ENCODE measurements at places on chromosomes 12 and 14.
A peak's percentile ranks its signal among the peaks of the same experiment; 100 is the strongest.

DNA sequence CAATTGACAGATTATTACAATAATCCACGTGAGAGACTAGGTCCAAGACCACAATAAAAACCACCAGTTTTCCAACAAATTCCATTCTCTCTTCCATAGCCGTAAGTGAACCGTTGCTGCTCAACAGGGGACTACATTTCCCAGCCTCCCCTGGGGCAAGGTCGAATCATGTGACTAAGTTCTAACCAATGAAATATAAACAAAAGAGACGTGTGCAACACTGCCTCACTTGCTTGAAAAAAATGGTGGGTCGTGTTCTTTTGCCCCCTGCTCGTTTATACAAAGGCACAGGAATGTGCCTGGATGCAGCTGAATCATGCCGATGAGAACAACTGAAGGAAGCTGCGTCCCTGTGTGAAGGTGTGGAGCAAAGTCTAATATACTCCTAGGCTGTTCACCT lies 51.1 kb downstream of the HSPB8 start:
- H3K4me3 ChIP-seq = no peak overlapping the region
- H3K4me1 ChIP-seq = no peaks in the 10 kb centered on the region
- DNase-seq = no peak
- H3K27me3 ChIP-seq = peaks cover 7% of the 10 kb centered on the region
- H3K27ac ChIP-seq = no peak overlapping the region

DNA sequence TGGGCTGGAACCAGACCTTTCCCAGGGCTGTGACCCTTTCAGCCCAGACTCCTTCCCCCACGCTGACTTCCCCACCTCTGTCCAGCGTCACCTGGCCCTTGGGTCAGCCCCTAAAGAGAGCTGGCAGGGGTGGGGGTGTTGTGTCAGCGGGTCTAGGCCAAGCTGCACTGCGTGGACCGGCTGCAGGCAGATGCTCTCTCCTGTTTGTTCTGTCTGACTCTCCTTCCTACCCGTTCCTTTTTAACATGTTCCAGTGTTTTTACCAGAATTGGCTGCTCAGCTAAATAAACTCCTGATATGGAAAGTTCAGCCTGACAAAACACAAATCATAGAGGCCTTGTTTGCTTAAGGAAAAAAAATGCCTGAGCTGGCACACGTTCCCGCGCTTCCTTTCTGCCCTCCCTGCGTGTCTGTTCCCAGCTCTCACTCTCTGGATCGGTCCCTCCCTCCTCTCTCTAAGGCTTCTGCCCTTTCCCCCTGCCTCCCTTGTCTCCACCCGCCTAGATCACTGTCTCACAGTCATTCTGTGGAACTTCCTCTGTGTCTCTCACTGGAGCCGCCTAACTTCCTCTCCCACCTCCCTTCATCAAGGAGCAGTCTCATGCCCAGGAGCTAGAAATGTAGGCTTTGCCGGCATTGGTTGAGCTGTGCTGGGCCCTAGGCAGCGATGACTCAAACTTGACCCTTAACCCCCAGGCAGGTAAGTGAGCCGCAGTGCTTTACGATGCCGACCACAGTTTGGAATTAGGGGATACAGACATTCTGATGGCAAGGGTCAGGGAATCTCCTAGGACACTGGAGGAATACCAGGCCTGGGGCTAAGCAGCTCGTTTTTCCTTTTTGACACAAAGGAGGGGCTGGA lies 15.5 kb upstream of the MLXIP start:
- peak overlapping the region; percentile 83 for H3K27ac ChIP-seq
- peaks cover 37% of the 10 kb centered on the region for H3K4me1 ChIP-seq
- no peak for DNase-seq

DNA sequence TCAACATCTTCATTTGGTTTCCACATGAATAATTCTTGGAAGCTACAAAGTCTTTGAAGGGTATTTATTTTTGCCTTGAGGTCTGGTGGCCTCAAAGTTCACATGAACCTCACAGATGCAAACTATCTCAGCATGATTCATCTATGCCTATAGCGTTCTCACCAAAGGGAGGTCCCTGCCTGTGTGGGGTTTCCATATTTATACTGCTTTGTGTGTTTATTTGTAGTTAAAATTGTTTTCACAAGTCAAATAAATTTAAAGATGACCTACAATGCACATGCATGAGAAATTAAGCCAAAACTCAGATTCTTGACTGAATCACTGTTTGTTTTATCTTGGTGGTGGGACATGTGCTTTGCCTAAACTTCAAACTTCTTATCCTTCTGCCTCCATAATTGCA lies 176.7 kb downstream of the PPM1H start:
- H3K4me3 ChIP-seq = no peak overlapping the region
- H3K27ac ChIP-seq = no peak overlapping the region
- H3K36me3 ChIP-seq = no peaks in the 10 kb centered on the region
- H3K27me3 ChIP-seq = no peaks in the 10 kb centered on the region
- H3K4me1 ChIP-seq = no peaks in the 10 kb centered on the region

- H3K4me1 ChIP-seq = 0 out of 2 replicates have a peak, but pooled peaks cover 5% of the 10 kb centered on the region
- peaks cover 19% of the 10 kb centered on the region for H3K36me3 ChIP-seq
- no peaks in the 10 kb centered on the region for H3K27me3 ChIP-seq
- no peak for DNase-seq
- H3K4me3 ChIP-seq = no peak overlapping the region
- no peak overlapping the region for H3K27ac ChIP-seq
These were observed 13.5 kb downstream of the GPR84 start for GRCh38 chr12:54350743-54351142.

DNA sequence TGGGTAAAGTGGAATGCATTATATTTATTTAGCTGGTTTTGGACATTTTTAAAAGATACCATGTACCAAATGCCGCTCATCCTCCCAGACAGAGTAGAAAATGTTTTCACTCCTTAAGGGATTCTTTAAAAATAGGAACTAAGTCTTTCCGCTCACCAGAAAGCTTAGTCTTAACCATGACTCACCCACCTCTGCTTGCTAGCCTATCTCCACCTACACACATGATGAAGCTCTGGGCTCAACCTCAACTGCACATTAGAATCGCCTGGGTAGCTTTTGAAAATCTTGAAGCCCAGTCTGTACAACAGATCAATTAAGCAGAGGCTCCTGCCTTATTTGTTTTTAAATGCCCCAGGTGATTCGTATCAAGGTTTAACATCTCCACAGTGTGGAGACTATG lies 260.5 kb downstream of the NEDD1 start:
- H3K27me3 ChIP-seq = no peaks in the 10 kb centered on the region
- H3K27ac ChIP-seq = no peak overlapping the region
- no peaks in the 10 kb centered on the region for H3K36me3 ChIP-seq

- no peaks in the 10 kb centered on the region for H3K4me1 ChIP-seq
- H3K36me3 ChIP-seq = peaks cover 4% of the 10 kb centered on the region
- H3K27ac ChIP-seq = no peak overlapping the region
- no peak for DNase-seq
- no peaks in the 10 kb centered on the region for H3K27me3 ChIP-seq
These were observed 45.6 kb downstream of the SPTLC2 start for GRCh38 chr14:77570706-77571268.

- no peak overlapping the region for H3K4me3 ChIP-seq
- DNase-seq = no peak
- H3K27ac ChIP-seq = no peak overlapping the region
- peaks cover 1% of the 10 kb centered on the region for H3K27me3 ChIP-seq
- H3K36me3 ChIP-seq = no peaks in the 10 kb centered on the region
- no peaks in the 10 kb centered on the region for H3K4me1 ChIP-seq
These were observed 55.0 kb downstream of the RIMBP2 start for GRCh38 chr12:130661059-130661458.

DNA sequence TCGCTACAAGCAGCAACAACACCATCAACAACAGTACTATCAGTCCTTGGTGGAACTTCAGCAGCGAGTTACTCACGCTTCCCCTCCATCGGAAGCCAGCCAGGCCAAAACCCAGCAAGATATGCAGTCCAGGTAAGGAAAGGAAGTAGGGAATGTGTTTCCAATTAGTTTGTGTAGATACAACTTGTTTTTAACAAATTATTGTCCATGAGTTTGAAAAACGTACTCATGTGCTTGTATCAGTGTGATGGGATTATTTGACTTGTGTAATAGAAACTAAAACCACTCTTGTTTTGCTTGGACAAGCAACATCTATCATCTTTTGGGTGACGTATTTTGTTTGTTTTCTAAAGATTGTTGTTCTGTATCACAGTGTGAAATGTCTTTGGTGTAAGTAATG lies 137.9 kb downstream of the NAV3 start:
- no peak overlapping the region for H3K4me3 ChIP-seq
- H3K27me3 ChIP-seq = no peaks in the 10 kb centered on the region
- DNase-seq = no peak

GRCh38 chr12:120101182-120101581 lies 15.4 kb downstream of the RAB35 start:
- H3K27ac ChIP-seq = no peak overlapping the region
- H3K36me3 ChIP-seq = no peaks in the 10 kb centered on the region
- no peaks in the 10 kb centered on the region for H3K4me1 ChIP-seq
- no peaks in the 10 kb centered on the region for H3K27me3 ChIP-seq
- no peak overlapping the region for H3K4me3 ChIP-seq

- H3K36me3 ChIP-seq = no peaks in the 10 kb centered on the region
- no peak overlapping the region for H3K27ac ChIP-seq
- peak; percentile 47 for DNase-seq
- no peaks in the 10 kb centered on the region for H3K27me3 ChIP-seq
- H3K4me1 ChIP-seq = no peaks in the 10 kb centered on the region
These were observed 90.5 kb upstream of the FOXN3 start for GRCh38 chr14:89507521-89507920.

DNA sequence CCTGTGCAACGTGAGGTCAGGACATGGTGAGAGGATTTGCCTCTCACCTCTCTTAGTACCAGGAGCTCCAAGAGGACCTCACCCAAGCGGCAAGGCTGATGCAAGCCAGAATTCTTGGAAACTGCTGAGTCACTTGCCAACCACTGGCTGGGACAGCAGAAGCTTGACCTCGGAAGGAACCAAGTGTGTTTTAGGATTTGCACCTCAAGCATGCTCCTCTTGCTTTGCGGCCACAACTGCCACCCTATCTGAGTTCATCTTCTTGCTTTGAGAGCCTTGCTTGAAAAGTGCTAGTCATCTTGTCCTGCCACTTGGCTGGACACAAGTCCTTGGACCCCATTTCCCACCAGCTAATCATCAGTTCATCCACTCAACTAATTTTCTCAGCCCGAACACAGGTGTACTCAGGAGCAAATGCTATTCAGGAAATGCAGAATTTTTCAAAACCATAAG lies 195.8 kb downstream of the SLC25A21 start:
- H3K27me3 ChIP-seq = no peaks in the 10 kb centered on the region
- H3K36me3 ChIP-seq = no peaks in the 10 kb centered on the region
- no peaks in the 10 kb centered on the region for H3K4me1 ChIP-seq
- no peak overlapping the region for H3K4me3 ChIP-seq
- no peak for DNase-seq

GRCh38 chr12:28574746-28575592 lies 384.7 kb downstream of the CCDC91 start:
- H3K27ac ChIP-seq = no peak overlapping the region
- DNase-seq = no peak
- no peaks in the 10 kb centered on the region for H3K36me3 ChIP-seq
- no peaks in the 10 kb centered on the region for H3K27me3 ChIP-seq
- H3K4me1 ChIP-seq = no peaks in the 10 kb centered on the region
- H3K4me3 ChIP-seq = no peak overlapping the region

- H3K4me3 ChIP-seq = no peak overlapping the region
- DNase-seq = no peak
- no peak overlapping the region for H3K27ac ChIP-seq
- no peaks in the 10 kb centered on the region for H3K27me3 ChIP-seq
- H3K36me3 ChIP-seq = no peaks in the 10 kb centered on the region
These were observed 363.1 kb upstream of the OR4E1 start for GRCh38 chr14:22036541-22037239.

GRCh38 chr14:64391113-64391725 lies 3.1 kb downstream of the MTHFD1 start:
- no peak for DNase-seq
- H3K36me3 ChIP-seq = no peaks in the 10 kb centered on the region
- H3K27ac ChIP-seq = no peak overlapping the region
- H3K27me3 ChIP-seq = no peaks in the 10 kb centered on the region
- peaks cover 3% of the 10 kb centered on the region for H3K4me1 ChIP-seq

DNA sequence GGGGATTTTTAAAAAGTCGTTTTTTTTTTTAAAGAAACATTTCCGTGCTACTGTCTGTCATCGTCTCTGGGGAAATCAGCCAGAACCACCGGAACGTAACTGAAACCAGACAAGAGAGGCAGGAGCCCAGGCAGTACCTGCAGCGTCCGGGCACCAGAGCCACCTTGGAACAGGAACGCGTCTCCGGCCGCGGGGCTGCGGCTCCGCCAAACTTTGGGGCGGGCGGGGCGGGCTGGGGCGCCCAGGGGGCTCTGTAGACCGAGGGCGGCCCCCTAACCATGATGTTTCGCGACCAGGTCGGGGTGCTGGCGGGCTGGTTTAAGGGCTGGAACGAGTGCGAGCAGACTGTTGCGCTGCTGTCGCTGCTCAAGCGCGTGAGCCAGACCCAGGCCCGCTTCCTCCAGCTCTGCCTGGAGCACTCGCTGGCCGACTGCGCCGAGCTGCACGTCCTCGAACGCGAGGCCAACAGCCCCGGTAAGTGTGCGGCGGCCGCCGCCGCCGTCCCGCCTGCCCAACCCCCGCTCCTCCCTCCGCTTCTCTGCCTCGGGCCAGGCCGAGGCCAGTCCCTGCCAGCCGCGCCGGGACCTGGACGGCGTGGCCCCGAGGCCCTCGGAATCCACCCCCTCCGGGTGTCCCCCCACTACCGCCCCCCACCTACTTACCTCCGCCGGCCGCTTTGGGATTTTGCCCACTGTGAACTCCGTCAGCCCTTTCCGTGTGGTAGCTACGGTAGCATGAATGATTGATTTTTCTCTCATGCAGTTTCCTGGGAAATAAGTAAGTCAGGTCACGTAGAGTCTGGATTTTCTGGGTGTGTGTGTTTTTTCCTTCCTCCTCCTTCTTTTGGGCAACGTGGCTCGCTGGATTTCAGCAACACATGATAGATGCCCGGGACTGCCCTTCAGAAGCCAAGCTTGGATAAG lies 972 bp downstream of the SAMD4A start:
- H3K4me3 ChIP-seq = peak overlapping the region; percentile 79
- H3K4me1 ChIP-seq = peaks cover 22% of the 10 kb centered on the region
- no peak for DNase-seq
- H3K27me3 ChIP-seq = no peaks in the 10 kb centered on the region

- H3K4me1 ChIP-seq = peaks cover 5% of the 10 kb centered on the region
- H3K27ac ChIP-seq = no peak overlapping the region
- no peak overlapping the region for H3K4me3 ChIP-seq
- H3K27me3 ChIP-seq = no peaks in the 10 kb centered on the region
- no peak for DNase-seq
These were observed 7.1 kb downstream of the ETV6 start for GRCh38 chr12:11656550-11656949.

- no peaks in the 10 kb centered on the region for H3K4me1 ChIP-seq
- H3K4me3 ChIP-seq = no peak overlapping the region
- H3K27ac ChIP-seq = no peak overlapping the region
These were observed 39.8 kb downstream of the C12orf42 start for GRCh38 chr12:103456006-103456405.

- H3K27me3 ChIP-seq = no peaks in the 10 kb centered on the region
- no peaks in the 10 kb centered on the region for H3K4me1 ChIP-seq
- no peak within 1 kb of the TSS for H3K27ac ChIP-seq
- peak within 1 kb of the TSS; percentile 75 for H3K4me3 ChIP-seq
- peak; percentile 39 for DNase-seq
These were observed at the start of the genes LRRIQ1 and TSPAN19 for GRCh38 chr12:85036234-85036707. LRRIQ1 (plus strand) TSS chr12:85036351; CDS start chr12:85038177, 1,826 bp downstream. TSPAN19 (minus strand) TSS chr12:85036277; CDS start chr12:85029946, 6,331 bp downstream.
